ENCODE measurements at places on chromosomes 4 and X.

DNA sequence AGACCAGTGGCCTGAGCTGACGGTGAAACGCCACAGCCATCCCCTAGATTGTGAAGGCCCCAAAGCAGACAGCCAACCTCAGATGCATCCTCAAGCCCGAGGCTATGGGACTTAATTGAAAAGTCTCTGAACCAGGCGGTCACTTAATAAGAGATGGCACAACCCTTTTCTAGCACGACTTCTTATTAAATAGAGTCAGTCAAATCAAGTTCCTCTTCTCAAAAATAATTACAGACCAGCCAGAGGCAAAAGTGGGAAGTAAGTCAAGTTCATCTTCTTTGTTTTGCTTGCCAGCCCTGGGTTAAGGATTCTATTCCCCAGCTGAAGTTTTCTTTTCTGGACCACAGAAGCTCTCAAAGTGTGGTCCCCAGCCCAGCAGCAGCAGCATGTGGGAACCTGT lies 9.7 kb upstream of the SH3KBP1 start:
- DNase-seq, result no peak

GRCh38 chr4:77349796-77350195 lies 192.8 kb downstream of the CCNG2 start:
- DNase-seq, result no peak

DNA sequence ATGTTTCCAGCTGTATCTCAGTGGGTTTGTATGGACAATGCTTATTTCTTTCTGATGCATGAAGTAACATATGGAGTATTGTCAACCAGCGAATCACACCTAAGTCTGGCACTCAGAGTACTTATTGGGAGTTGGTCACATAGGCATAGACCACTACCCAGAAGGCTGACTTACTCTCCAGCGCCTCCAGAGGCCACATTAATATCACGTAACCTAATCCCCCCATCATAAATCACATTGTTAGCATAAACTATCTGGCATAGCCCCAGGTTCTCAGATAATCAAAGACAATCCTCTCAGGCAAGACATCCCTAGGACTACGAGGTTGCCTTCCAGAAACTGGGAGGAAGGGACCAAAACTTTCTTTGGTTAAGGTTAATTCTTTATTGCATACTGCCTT lies 560.5 kb upstream of the PABPC4L start:
- DNase-seq, result no peak

GRCh38 chr4:128039568-128039967 lies 21.5 kb upstream of the LARP1B start:
- no peak for DNase-seq

DNA sequence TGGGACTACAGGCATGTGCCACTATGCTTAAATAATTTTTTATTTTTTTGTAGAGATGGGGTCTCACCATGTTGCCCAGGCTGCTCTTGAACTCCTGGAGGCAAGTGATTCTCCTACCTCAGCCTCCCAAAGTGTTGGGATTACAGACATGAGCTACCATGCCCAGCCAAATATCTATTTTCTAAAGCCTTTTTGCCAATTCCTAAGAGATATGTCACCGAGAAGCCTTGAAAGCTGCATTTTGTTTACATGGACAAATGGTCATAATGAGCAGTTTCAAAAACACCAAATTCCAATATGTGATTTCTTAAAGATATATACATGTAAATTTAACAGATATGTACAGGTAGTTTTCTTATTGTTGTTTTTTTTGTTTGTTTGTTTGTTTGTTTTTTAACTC lies 33.0 kb upstream of the PGRMC2 start:
- DNase-seq, result no peak

GRCh38 chr4:111963158-111963700 lies 182.0 kb upstream of the FAM241A start:
- no peak for DNase-seq

- DNase-seq, result no peak
Measured at GRCh38 chr4:37981425-37981824, 21.2 kb downstream of the PTTG2 start.

DNA sequence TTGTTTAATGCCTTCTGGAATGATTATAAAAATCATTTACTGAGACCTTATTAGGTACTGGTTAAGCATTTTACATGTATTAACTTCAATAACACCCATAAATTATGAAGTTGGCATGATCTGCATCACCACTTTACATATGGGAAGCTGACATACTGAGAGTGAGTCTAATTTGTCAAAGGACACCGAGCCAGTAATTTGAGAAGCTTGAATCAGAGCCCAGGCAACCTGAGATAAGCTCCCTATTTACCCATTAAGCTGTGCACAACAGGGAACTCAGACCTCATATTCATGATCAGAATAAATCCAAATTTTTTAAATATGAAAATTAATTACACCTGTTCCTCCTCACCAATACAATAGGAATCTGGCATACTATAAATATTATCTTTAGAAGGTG lies 247.9 kb upstream of the EPHA5 start:
- DNase-seq, result no peak

DNA sequence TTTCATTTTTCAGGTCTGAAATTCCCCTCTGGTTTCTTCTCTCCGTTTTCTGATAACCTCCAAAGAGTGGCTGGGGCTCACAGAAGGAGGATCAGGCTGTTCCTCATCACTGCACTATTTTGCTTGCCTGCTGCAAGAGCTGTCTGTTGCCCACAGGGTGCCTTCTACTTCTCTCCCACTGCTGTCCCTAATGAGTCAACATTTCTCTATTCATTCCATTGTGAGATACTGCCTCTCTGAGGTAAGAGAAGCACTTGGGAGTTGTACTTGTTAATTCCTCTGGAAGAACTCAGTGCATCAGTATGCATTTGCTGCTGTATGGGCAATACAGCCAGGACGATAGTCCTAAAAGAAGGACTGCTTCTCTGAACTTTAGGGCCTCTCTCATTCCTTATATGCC lies 34.8 kb downstream of the CT47B1 start:
- no peak for DNase-seq

- DNase-seq, result no peak
Measured at GRCh38 chr4:116849620-116850019, 235.8 kb downstream of the TRAM1L1 start.

DNA sequence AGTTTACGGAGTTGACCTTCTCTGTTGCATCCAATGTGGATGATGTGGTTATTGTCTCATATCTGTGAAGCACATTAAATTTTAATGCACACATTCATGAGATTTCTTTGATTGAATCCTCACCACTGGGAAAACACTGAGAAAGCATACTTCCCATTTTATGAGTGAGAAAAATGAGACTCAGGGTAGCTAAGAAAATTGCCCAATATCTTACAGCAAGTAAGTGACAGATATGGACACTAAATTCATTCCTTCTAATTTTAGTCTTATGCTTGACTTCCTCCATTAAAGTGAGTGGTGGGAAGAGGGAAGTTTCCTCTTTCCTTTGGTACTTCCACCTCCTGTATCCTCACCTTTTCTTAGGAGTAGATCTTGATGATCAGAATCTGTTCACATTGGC lies 504.8 kb upstream of the BOD1L1 start:
- no peak for DNase-seq

GRCh38 chrX:9612146-9612505 lies 147.3 kb downstream of the TBL1X start:
- DNase-seq, result no peak

DNA sequence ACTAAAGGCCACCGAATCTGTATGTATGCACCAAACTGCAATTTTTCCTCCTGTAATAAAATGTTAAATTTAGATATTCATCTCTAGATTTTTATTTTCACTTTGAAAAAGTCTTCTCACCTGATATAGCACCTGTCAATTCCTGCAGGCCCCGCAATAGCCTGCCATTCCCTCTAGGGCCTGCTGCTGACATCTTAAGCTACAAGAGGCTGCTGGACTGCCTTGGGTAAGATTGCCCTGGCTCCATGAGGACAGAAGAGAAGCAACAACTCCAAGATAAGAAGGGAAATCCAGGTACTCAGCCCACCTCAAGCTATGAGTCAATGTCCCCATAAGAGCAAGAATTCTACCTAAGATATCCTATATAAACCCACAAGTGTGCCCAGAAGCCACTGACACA lies 230.2 kb upstream of the AGTR2 start:
- no peak for DNase-seq

- DNase-seq, result no peak
Measured at GRCh38 chrX:22950269-22951266, 49.2 kb upstream of the DDX53 start.

DNA sequence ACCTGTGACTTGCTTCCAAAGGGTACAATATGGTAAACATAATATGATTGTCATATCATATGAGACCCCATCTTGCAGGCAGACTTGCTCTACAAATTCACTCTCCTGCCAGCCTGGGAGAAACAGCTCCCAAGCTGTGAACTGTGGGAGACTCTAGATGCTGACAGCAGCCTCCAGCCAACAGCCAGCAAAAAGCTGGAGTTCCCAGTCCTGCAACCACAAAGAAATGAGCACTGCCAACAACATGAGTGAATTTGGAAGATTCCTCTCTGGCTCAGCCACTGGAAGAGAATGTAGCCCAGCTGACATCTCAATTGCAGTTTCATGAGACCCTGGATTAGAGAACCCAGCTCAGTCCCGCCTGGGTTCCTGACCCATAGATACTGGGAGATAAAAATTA lies 145.4 kb downstream of the QDPR start:
- DNase-seq, result no peak

DNA sequence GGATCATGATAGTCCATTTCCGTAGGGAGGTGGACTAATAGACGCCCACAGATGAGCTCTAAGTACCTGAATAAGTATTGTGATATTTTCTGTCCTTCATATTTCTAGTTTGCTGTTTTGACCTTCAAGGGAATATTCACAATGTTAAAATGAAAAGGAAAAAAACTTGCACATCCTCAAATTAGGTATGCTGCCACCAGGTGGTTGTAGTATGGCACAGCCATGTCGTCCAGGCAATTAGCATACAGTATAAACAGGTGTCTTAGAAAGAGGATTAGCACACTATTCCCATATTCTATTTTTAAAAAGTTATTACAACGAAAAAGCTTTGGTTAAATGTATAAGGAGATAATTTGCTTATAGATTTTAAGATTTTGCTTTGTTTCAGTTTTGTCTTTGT lies 802.0 kb downstream of the RPA4 start:
- no peak for DNase-seq

DNA sequence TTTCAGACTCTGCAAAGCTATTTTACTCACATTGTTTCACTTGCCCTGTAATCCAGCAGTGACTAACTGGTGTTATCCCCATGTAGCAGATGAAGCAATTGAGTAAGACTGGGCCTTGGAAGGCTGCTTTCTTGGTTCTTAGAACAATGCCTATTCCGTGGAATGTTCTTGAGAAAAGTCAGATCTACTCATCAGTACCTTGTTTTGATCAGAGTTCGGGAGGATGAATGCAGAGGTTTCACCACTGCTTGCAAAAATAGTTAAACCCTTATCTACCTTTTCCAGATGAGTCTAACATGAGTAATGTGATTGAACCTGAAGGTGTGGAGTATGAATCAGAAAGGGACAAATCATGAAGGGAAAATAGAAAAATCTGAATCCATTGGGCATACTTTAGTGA lies 1.8 kb downstream of the MAOB start:
- DNase-seq, result no peak

DNA sequence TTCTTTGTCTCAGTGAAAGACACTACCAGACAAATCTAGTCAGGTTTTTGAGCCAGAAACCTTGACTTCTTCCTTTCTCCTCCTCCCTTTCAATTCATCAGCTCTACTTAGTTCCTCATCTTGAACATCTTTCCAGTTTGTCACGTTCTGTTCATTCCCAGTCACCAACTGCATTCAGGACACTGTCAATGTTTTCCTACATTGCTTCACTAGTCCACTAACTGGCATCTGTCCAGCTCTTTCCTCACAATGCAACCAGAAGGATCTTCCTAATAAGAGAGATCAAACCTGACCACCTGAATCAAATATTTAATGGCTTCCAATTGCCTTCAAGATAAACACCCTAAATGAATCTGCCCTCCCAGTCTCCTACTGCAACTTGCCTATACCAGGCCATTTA lies 52.5 kb downstream of the SYNPO2 start:
- DNase-seq, result no peak

Measured in forelimb muscle (tissue), 1 donor.